ENCODE measurements at places on chromosomes 16 and 17. TPM values are rescaled to one million over a fixed set of nuclear protein-coding genes. Genes with fewer than 3 reads are reported as not detected.

GRCh38 chr16:30920891-30921290 lies 2.5 kb upstream of the FBXL19 start:
- no peak for DNase-seq

DNA sequence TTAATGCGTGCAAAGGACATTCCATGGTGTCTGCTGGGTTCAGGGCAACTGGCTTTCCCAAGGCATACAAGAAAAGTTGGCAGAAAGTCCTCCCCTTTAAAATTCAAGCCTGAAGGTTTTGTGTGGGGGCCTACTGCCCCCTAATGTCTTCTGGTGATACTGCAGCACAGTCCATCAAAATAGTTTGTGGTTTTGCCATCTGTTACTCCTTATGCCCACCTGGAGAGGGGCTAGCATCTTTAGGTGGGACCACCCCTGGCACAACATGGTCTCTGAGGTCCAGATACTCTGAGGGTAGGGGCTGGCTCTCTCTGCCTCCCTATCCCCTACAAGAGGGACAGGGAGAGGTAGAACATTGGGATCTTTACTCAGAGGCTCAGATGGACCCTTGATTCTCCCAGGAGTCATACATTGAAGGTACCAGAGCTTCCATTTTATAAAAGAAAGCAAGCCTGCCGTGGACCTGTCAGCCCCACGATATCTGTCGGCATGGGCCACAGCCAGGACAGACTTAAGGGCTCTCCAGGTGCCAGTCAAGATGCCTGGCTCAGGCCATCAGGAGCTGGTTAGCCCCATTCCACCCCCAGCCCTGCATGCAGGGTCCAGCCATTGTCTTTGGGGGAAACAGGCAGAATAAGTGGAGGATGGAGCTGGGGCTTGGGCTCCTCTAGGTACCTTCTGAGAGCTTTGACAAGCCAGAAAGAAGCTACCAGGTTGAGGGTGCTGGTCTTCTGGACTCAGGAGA lies 6.3 kb downstream of the ESRP2 start:
- no peak for DNase-seq

DNA sequence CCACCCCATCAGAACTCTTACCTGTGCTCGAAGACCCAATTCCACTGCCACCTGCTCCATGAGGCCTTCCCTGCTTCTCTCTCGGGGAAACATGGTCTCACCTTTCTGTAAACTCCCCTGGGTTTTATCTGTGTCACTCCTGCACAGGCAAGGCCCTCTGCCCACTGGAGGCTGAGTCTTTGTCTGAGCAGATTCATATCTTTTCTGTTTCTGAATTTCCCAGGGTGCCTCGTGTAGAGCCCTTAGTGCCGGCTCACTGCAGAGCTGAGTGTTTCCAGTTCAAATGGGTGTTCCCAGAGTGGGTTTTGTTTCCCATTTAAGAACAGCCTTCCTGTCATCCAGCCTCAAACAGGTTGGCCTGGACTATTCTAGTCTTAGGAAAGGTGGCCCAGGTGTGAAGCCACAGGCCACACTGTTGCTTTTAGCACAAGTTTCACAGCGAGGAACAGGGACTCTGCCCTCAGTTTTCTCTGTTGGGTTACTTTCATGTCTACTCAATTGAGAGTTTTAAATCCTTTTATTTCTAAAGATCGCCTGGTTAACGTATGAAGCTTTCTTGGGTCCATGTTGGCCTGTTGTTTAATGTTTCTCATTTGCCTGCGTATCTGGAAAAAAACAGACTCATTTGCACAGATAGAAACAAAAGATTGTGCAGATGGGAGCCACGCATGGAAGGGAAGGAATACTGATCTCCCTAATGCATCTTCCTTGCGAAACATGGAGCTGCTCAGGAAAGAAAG lies 228.7 kb downstream of the MSI2 start:
- DNase-seq: no peak

DNA sequence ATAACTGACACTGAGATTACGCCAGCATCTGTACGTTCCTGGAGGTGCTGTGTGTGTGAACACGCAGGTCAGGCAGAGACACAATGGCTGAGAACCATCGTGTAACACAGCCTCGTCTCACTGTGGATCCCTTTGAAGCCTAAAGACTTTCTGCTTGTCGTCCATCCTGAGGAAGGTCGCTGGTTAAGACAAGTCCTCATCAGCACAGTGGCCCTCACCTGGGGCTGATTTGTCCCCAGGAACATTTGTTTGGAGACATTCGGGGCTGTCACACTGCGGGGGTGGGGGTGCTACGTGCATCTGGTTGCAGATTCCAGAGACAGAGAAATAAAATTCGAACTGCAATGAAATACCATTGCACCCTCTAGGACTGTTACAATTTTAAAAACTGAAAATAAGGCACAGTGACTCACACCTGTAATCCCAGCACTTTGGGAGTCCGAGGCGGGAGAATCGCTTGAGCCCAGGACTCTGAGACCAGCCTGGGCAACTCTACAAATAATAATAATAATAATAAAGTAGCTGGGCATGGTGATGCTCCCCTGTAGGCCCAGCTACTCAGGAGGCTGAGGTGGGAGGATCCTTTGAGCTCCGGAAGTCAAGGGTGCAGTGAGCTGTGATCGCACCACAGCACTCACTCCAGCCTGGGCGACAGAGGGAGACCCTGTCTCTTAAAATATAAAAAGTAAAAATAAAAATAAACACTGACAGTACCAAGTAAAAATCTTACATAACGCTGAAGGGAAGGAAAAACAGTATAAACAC lies 112.0 kb upstream of the METRNL start:
- no peak for DNase-seq

- no peak for DNase-seq
Observed at GRCh38 chr17:17358866-17359265, 55.7 kb downstream of the NT5M start.

DNA sequence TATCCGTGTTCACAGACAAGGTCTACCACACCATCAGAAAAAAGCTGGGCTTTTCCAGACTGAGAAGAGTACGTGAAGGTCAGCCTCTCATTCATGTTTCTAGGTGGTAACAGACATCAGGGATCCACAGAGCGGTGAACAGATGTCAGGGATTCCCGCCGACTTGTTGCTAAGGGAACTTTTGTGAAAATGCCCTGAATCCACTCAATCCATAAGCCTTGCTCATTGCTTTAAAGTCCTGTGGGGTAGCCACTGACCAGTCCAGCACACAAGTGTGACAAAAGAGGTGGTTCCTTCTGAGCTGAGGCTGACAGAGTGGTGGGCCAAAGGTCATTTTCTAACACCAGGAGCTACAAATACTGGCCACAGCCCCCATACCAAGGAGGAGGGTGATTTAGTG lies 5.9 kb downstream of the GAS7 start:
- DNase-seq: no peak

Gene KCNG4
- not detected for total RNA-seq

Data from activated CD8-positive, alpha-beta memory T cell treated with anti-CD3 and anti-CD28 coated beads, Interleukin-2, amount 10 ng/mL, durations not matched to agents 7 days and 5 days (primary cell).